ENCODE measurements at places on chromosomes 6 and 20.

DNA sequence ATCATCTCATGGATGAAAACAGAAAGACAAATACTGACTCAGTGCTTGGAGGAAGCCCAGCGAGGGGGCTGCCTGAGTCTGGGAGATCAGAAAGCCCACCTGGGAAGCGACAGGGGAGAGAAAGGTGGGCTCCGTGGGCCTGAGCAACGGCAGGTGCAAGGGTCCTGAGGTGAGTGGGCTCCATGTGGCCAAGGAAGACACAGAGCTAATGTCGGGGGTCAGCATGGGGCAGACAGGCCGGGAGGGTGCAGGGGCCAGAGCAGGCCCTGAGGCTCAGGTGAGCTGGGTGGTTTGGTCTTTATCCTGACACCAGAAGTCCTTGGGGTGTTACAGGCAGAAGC, 18.8 kb downstream of the APCDD1L start:
- no peak for DNase-seq

DNA sequence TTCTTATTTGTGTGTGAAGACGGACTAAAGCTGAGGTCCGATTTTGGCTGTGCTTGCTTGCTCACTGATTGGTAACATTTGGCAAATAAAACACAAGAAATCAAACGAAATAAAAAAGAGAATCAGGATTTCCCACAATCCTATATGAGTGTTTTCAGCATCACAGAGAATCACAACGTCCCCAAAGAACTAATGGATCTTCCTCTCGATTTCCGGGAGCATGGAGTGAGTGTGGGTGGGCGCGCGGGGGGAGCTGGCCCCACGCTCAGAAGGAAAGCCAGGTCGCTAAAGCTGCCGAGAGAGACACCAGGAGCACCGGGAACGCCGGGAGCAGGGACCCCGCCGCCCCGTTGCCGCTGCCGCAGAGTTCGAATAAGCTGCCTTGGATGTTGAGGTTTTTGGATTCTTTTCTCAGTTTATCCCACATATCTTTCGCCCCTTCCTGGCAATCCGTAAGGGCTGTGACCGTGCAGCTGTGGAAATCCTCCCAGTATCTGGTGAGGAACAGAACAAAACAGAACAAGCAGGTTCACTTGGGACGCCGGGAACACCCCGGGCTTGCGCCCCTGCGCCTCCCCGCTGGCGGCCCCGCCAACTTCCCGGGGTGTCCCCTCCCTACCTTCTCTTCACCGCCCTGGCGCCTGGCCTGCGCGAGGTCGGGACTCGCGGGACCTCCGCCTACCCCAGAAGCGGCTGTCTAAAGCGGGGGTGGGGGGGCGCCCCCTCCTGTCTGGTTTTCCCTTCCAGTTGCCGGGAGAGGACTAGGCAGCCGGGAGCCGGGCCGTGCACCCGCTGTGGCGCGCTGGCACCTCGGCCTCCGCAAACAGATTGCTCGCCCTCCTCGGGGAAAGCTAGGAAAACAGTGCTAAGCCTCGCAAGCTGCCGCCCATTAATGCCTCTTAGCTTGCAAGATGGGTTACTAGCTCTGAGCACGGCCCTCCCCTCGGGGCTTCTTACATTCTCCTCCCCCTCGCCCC, 7.7 kb downstream of the NRN1 start:
- no peak for DNase-seq

- DNase-seq = no peak
These were observed 7.4 kb downstream of the POU3F2 start for GRCh38 chr6:98841621-98842341.

GRCh38 chr6:111114087-111114443, 26.8 kb downstream of the SLC16A10 start:
- DNase-seq = no peak

All from CD4-positive, alpha-beta T cell treated with Interleukin-4 for 1 hour (primary cell).